ENCODE measurements at places on chromosomes 4 and X.

- no peak for DNase-seq
Observed at GRCh38 chr4:7197910-7198309, 5.6 kb downstream of the SORCS2 start.

DNA sequence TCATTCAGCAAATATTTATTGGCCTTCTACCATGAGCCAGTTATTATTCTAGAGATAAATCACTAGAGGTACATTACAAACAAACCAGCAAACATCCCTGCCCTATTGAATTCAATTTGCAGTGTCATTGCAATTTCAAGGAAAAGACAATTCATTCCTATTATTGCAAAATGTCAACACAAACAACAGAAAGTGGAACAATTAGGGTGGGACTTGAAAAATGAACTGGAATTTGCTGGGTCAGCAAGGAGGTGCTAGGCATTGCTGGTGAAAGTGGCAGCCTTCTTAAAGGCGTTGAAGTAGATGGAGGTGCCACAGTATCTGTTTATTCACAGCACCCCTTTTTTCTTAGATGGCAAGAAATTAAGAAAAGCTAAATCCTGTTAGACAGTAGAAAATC is 224.0 kb upstream of the BMP3 start:
- no peak for DNase-seq

DNA sequence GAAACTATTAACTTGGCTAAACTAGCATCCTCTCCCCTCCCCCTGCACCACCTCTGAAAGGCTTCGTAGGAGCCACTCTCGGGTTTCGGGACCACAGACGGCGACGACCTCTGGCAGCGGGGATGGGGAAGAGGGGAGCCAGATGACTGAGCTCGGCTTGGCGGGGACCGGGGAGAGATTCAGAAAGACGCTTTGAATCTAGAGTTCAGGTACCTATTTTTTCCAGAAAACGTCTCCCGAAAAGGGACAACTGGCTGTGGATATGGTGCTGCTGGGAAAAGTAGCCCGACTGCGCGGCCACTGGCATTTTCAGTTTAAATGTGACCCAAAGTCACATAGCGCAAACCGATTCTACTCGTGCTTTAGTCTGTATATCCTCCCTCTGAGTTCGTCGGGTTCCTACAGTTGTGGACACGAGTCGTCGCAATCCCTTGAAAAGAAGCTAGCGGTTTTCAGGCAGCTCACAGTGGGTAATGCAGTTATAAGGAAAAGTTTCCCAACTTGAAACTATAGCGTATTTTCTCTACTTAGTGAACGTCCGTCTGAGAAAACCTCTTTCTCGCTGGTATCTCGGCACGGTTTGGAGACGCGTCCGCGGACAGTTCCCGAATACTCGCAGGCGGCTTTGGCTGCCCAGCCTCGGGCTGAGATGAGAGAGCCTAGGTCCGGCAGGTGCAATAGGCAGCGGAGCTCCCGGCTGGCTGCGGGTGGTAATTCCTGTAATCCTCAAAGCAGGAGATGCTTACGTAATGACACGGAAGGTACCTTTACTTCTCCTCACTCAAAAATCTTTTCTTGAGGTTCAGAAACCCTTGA is 1.3 kb downstream of the PARM1 start:
- no peak for DNase-seq

DNA sequence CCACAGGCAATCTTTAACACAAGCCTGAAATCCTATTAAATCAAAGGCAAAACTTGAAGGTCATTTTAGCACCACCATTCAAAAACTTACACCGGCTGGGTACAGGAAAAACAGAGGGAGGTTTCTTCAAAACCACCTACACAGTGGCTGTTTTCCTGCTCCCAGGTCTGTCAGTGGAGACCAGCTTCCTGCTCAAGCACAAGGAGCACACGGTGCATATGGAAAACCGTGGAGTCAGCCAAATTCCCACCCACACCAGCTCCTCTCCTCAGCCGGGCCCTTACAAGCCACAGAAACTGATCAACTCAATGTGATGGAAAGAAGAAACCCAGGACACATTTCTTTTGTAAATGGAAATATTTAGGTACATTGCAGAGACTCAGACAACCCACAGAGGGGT is 14.3 kb upstream of the FAM241A start:
- DNase-seq: no peak

DNA sequence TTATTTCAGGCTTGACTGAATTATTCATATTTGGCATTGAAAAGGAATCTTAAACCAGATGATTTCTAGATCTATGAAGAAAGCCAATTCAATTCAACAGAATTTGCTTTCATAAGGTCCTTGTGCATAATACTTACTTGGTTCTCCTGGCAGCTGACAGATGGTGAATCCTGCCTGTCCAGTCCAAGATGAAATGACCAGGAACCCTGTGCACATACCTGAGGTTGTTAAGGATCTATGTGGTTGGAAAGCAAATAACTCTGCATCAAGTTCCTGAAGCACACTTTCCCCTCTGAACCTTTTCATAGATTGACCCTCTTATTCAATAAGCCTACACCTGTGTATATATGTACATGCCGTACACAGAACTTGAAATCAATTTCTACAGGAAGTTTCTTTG is 562.7 kb downstream of the PPARGC1A start:
- DNase-seq: no peak

DNA sequence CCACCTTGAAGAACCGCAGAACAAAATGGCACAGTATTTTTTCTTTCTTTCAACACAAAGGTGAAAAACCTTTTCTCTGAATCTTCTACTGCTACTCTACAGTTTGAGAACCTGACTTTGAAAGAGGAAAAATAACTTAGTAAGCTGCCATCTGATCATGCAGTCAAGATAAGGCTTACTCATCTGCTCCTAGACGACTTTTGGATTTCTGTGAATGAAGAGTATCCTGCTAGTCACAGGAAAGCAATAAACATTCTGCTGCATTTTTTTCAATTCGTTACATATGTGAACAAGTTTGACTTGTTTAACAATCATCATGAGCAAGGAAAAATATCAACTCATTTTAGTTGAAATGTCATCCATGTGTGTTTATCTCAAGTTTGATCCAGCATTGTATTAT is 25.2 kb downstream of the TIGD2 start:
- DNase-seq: no peak

- no peak for DNase-seq
Observed at GRCh38 chr4:112968451-112969159, 80.8 kb upstream of the ANK2 start.

Measured in esophagus squamous epithelium (tissue), 5 donors.